ENCODE measurements at places on chromosomes 13 and 19. TPM values are rescaled to one million over a fixed set of nuclear protein-coding genes. Genes with fewer than 3 reads are reported as not detected.
A peak's percentile ranks its signal among the peaks of the same experiment; 100 is the strongest.

DNA sequence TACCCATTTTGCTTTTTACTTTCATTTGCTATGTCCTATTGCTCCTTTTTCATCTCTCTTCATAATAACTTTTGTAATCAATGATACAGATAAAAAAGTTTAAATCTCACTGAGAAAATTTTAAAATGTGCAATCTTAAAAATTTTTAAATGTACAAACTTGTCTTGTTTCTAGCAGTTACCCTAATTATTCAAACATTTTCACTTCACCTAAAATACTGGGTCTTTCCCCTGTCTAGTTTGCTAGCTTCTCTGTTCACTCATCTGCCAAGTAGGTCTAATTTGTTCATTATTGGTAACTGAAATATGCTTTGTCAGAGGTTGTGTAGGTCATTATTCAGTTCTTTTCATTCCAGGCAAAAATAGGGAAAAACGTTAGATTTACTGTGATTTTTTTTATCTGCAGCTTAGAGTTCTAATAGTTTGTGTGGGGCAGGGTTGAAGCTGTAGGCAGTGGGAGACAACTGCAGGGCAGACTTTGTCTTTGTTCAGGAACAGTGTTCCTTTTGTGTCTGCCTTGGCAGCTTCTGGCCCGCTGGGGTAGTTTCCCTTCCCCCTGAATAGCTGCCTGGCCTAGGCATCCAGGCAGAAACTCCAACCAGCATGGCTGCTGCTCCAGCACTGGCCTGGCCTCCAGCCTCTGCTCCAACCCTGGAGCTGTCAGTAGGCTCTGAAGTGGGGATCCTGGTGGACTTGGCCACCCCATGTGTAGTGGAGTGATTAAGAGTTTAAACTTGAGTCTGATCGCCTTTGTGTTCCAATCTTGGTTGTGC is 48.5 kb downstream of the WDFY2 start:
- H3K36me3 ChIP-seq, result no peaks in the 10 kb centered on the region
- no peaks in the 10 kb centered on the region for H3K27me3 ChIP-seq
- H3K4me1 ChIP-seq, result no peaks in the 10 kb centered on the region
- H3K4me3 ChIP-seq, result no peak overlapping the region

VPS36 gene
- 82.3 TPM for total RNA-seq

DNA sequence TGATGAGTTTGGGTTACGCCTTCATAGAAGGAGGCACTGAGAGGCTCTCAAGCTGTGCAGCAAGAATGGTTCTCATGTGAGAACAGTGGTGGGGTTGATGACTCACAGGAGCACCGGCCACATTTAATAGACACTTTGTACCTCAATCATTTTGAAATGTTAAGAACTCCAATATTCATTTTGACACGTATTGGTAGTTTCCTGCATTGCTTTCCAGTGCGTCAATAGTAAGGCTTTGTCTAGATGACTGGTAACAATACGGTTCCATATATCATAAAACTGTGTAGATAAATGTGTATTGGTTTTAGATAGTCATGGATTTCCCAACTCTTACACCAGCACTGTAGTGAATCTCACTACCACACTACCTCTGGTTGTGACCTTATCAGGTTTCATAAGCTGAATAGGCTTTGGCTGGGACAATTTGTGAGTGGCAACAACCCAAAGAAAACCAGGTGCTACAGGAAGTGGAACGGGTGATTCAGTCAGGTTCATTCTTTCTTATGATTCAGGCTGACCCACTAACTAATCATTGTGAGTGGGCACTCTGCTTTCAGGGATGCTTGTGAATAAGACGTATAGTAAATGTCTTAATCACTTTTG is 362.6 kb downstream of the KLF5 start:
- no peaks in the 10 kb centered on the region for H3K4me1 ChIP-seq
- no peaks in the 10 kb centered on the region for H3K36me3 ChIP-seq
- no peaks in the 10 kb centered on the region for H3K27me3 ChIP-seq

ADGRE1 gene
- not detected for total RNA-seq

DNA sequence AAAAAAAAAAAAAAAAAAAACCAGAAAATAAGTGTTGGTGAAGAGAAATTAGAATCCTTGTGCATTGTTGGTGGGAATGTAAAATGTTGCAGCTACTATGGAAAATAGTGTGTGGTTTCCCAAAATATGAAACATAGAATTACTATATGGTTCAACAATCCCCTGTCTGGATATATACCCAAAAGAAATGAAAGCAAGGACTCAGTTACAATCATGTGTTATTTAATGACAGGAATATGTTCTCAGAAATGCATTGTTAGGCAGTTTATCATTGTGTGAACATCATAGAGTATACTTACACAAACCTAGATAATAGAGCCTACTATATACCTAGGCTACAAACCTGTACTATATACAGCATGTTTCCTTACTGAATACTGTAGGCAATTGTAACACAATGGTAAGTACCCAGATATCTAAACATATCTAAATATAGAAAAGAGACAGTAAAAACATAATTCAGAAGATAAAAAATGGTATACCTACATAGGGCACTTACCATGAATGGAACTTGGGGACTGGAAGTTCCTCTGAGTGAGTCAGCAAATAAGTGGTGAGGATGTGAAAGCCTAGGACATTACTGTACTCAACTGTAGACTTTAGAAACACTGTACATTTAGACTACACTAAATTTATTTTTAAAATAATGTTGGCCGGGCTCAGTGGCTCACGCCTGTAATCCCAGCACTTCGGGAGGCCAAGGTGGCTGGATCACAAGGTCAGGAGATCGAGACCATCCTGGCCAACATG is 25.7 kb upstream of the SLC7A1 start:
- no peaks in the 10 kb centered on the region for H3K36me3 ChIP-seq
- H3K4me3 ChIP-seq, result no peak overlapping the region
- H3K27ac ChIP-seq, result no peak overlapping the region
- no peak for DNase-seq
- no peaks in the 10 kb centered on the region for H3K27me3 ChIP-seq
- no peaks in the 10 kb centered on the region for H3K4me1 ChIP-seq

GRCh38 chr13:28171266-28171665 is 32.9 kb downstream of the PAN3 start:
- no peak for DNase-seq
- H3K36me3 ChIP-seq, result no peaks in the 10 kb centered on the region
- H3K4me1 ChIP-seq, result no peaks in the 10 kb centered on the region

GRCh38 chr13:113776231-113777125 is 17.5 kb downstream of the TMEM255B start:
- no peaks in the 10 kb centered on the region for H3K4me1 ChIP-seq
- H3K27ac ChIP-seq, result no peak overlapping the region
- H3K4me3 ChIP-seq, result no peak overlapping the region
- no peak for DNase-seq

DNA sequence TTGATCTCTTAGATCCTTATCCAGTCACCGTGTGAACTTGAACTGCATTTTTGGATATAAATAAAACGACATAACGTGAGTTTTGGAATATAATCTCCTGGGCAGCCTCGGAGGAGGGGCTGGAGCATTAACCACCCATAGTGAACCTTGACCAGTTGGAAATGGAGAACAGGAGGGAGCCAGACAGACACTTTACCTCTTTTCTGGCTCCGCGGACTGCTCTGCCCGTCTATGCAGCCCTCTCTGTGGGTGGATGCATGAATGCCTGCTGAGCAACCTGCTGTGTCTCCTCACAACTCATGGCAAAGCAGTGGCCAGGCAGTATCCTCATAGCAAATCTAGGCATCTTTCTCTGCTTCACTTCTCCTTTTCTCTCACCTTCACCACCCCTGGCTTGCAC is 10.5 kb upstream of the COG3 start:
- no peaks in the 10 kb centered on the region for H3K27me3 ChIP-seq
- H3K4me3 ChIP-seq, result no peak overlapping the region
- no peaks in the 10 kb centered on the region for H3K36me3 ChIP-seq
- no peak for DNase-seq

DNA sequence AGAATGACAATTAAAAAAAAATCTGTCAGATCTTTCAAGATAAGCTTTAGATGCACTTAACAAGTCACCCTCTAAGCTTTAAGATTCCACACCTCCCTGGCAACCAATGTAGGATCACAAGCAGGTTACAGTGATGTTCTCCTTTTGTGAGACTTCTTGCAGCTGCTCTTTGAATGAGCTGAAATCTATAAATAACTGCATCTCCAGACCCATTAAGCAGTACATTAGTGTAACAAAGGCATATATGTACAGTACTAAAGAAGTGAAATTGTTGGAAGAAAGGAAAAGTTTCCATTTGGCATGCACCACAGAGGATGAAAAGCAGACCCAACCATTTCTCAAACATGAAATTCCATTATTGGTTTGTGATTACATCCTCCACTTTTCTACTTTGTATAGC is 364.7 kb downstream of the ENOX1 start:
- no peaks in the 10 kb centered on the region for H3K27me3 ChIP-seq
- no peak overlapping the region for H3K4me3 ChIP-seq
- no peaks in the 10 kb centered on the region for H3K36me3 ChIP-seq
- H3K4me1 ChIP-seq, result no peaks in the 10 kb centered on the region
- H3K27ac ChIP-seq, result no peak overlapping the region

GRCh38 chr13:40273253-40274025 is 393.0 kb downstream of the FOXO1 start:
- no peaks in the 10 kb centered on the region for H3K36me3 ChIP-seq
- no peak overlapping the region for H3K27ac ChIP-seq
- H3K4me1 ChIP-seq, result no peaks in the 10 kb centered on the region
- no peak for DNase-seq
- H3K27me3 ChIP-seq, result no peaks in the 10 kb centered on the region

ZNF333 gene
- 27.8 TPM for total RNA-seq

DNA sequence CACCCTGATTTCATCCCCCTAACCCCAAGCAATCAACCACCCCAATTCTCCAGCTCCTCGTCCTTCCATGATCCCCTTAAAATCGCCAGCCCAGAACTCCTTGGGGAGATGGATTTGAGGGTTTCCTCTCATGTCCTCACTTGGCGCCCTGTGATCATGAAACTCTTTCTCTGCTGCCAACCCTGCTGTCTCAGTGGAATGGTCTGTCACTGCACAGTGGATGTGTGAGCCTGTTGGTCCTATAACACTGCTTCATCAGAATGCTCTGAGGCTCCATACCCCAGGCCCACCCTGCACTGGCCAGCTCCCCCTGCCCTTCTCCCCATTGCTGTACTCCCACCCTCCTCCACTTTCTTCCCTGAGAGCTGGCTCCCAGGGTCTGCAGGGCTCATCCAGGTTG is 12.6 kb upstream of the ZNF792 start:
- DNase-seq, result peak; percentile 5
- H3K27ac ChIP-seq, result no peak overlapping the region
- no peaks in the 10 kb centered on the region for H3K27me3 ChIP-seq

DNA sequence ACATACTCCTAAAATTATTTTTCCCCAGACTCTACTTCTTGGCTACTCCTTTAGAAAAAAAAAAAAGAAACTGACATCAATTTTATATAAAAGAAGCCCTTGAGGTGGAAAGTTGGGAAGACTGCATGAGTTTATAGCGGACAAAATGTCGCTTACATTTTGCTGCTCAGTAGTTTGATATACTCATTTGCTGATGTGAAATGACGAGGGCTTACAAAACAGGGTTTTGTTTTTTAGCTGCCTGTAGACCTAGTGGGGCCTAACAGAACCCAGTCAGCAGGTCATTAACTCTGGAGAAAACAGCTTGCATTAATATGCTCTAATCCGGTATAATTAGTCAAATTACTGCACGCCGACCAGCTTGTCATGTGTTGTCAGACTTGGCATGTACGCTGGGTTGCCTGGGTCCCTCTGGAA is 37.6 kb upstream of the MAB21L1 start:
- no peaks in the 10 kb centered on the region for H3K4me1 ChIP-seq
- no peak for DNase-seq
- H3K4me3 ChIP-seq, result no peak overlapping the region
- no peak overlapping the region for H3K27ac ChIP-seq

GJA3 gene
- total RNA-seq, result not detected

ZNF708 gene
- 13.1 TPM for total RNA-seq

DMKN gene
- total RNA-seq, result 29.7 TPM

GRCh38 chr19:7645656-7646425 is 8.9 kb downstream of the STXBP2 start:
- no peak overlapping the region for H3K27ac ChIP-seq
- DNase-seq, result no peak
- H3K27me3 ChIP-seq, result no peaks in the 10 kb centered on the region
- no peaks in the 10 kb centered on the region for H3K36me3 ChIP-seq
- H3K4me1 ChIP-seq, result no peaks in the 10 kb centered on the region

DNA sequence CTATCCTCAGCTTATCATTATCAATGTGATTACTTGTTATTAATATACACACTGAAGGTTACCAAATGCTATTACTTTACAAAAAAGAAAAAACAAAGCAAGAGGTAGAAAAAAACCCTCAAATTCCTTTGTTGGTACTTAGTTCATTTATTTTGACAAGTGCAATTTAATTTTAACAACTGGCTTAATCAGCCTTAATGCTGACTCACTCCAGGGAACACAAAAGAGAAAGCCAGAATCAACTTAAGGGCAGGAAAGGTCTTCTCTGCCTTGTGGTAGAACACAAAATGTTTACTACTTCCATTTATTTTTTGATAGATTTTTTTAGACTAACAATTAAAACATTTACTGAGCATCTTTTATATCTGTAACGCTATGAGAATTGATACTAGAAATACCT is 417.1 kb downstream of the PCDH17 start:
- no peaks in the 10 kb centered on the region for H3K4me1 ChIP-seq
- DNase-seq, result no peak
- no peak overlapping the region for H3K4me3 ChIP-seq

- no peak for DNase-seq
- no peak overlapping the region for H3K4me3 ChIP-seq
- H3K27me3 ChIP-seq, result no peaks in the 10 kb centered on the region
- peaks cover 12% of the 10 kb centered on the region for H3K4me1 ChIP-seq
- no peaks in the 10 kb centered on the region for H3K36me3 ChIP-seq
Observed at GRCh38 chr19:19388568-19389555, 16.6 kb upstream of the GATAD2A start.

DNA sequence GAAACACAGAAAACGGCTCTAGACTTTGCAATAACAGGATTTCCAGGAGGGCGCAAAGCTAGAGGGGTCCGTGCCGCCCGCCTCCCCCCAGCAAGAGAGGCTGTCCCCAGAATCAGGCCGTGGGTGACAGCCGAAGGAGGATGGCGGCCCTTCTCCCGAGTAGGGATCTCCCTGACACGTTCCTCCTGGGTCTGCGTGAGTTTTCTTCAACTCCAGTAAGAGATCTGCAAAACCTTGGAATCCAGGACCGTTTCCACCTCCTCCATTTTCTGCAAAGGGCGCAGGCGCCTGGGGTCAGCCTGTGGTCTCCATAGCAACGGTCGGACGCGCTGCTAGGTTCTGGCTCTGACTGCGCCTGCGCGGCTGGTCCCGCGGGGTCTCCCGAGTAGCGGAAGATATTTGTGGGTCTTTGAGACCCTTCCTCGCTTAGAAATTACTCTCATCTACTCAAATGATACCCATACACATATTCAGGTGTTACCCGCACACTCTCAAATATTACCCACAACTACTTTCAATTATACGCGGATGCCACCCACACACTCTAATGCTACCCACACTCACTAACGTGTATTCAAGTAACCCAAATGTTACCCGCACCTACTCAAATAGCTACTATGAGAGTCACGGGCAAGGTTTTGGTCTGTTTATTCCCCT is 2.1 kb downstream of the PNMA8C start:
- no peak overlapping the region for H3K27ac ChIP-seq
- no peak for DNase-seq
- H3K4me3 ChIP-seq, result peak overlapping the region; percentile 52
- H3K4me1 ChIP-seq, result peaks cover 9% of the 10 kb centered on the region
- no peaks in the 10 kb centered on the region for H3K36me3 ChIP-seq
- H3K27me3 ChIP-seq, result no peaks in the 10 kb centered on the region

PNMA8B gene
- 0.38 TPM for total RNA-seq
